ENCODE measurements at places on chromosomes 11 and 22.
A peak's percentile ranks its signal among the peaks of the same experiment; 100 is the strongest.

GRCh38 chr11:67272327-67273259 is 6.3 kb downstream of the GRK2 start:
- peak overlapping the region; percentile 11 for H3K27ac ChIP-seq
- DNase-seq, result no peak
- no peaks in the 10 kb centered on the region for H3K27me3 ChIP-seq

- no peaks in the 10 kb centered on the region for H3K4me1 ChIP-seq
- H3K27me3 ChIP-seq, result no peaks in the 10 kb centered on the region
- DNase-seq, result no peak
- H3K4me3 ChIP-seq, result no peak overlapping the region
- H3K36me3 ChIP-seq, result no peaks in the 10 kb centered on the region
- no peak overlapping the region for H3K27ac ChIP-seq
Measured at GRCh38 chr11:120413480-120413879, 77.3 kb downstream of the ARHGEF12 start.

DNA sequence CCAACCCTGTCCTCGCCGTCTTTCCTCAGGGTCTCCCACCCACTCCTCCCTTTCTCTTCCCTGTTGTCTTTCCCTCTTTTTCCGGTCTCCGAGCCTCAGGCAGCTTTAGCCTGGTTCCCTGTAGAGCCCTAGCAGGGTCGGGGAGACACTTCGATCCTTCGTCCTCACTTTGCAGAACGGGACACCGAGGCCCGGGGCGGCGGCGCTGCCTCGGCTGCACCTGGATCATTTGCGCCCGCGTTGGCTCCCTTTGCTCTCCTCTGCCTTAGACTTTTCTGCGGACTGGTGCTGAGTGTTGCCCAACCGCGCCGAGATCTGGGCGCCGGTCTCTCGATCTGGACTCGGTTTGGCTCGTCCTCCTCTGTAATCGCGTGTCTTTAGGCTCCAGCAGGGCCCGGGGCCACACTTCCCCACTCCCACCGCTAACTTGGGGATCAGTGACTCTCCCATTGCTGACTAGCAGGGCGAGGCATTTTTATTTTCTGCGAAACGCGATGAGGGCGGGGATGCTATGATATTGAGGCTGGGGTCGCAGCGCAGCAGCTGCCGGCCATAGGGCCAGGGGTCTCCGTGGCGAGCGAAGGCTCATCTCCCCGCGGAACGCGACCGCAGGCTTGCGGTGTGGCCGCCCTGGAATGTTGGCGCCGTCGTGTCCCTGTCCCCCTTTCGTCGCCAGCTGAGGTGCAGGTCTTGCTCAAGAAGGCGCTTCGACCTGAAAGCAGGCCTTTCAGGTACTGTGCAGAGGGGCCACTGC is 1.6 kb upstream of the E2F8 start:
- no peaks in the 10 kb centered on the region for H3K27me3 ChIP-seq
- H3K27ac ChIP-seq, result no peak overlapping the region

- no peak overlapping the region for H3K27ac ChIP-seq
- H3K4me3 ChIP-seq, result no peak overlapping the region
- H3K4me1 ChIP-seq, result no peaks in the 10 kb centered on the region
- no peak for DNase-seq
Measured at GRCh38 chr22:47567126-47568090, 805.0 kb downstream of the TBC1D22A start.

GRCh38 chr11:134101282-134101681 is 32.4 kb downstream of the JAM3 start:
- H3K36me3 ChIP-seq, result no peaks in the 10 kb centered on the region
- no peaks in the 10 kb centered on the region for H3K27me3 ChIP-seq
- no peak for DNase-seq
- no peaks in the 10 kb centered on the region for H3K4me1 ChIP-seq
- H3K27ac ChIP-seq, result no peak overlapping the region

- peaks cover 72% of the 10 kb centered on the region for H3K27me3 ChIP-seq
- no peak overlapping the region for H3K4me3 ChIP-seq
- DNase-seq, result no peak
- no peaks in the 10 kb centered on the region for H3K36me3 ChIP-seq
- H3K4me1 ChIP-seq, result no peaks in the 10 kb centered on the region
- H3K27ac ChIP-seq, result no peak overlapping the region
Measured at GRCh38 chr22:42425989-42426355, 6.2 kb downstream of the NFAM1 start.

DNA sequence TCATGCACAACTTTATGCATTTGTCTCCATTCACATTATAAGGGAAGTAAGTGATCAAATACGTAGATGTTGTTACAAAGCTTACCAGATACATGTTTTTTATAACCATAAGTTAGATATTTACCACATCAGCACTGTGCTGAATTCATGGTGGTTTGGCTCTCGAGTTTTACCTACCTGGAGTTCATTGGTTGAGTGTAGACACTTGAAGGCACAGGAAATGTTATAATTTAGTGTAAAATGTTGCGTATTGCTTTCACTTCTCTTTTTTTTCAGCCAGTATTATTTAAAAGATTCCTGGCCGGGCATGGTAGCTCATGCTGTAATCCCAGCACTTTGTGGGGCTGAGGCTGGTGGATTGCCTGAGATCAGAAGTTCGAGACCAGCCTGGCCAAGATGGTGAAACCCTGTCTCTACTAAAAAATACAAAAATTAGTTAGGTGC is 53.1 kb upstream of the GRK2 start:
- H3K36me3 ChIP-seq, result 0 out of 2 replicates have a peak, but pooled peaks cover 6% of the 10 kb centered on the region
- H3K27me3 ChIP-seq, result no peaks in the 10 kb centered on the region
- peaks cover 6% of the 10 kb centered on the region for H3K4me1 ChIP-seq
- peak overlapping the region; percentile 28 for H3K27ac ChIP-seq

DNA sequence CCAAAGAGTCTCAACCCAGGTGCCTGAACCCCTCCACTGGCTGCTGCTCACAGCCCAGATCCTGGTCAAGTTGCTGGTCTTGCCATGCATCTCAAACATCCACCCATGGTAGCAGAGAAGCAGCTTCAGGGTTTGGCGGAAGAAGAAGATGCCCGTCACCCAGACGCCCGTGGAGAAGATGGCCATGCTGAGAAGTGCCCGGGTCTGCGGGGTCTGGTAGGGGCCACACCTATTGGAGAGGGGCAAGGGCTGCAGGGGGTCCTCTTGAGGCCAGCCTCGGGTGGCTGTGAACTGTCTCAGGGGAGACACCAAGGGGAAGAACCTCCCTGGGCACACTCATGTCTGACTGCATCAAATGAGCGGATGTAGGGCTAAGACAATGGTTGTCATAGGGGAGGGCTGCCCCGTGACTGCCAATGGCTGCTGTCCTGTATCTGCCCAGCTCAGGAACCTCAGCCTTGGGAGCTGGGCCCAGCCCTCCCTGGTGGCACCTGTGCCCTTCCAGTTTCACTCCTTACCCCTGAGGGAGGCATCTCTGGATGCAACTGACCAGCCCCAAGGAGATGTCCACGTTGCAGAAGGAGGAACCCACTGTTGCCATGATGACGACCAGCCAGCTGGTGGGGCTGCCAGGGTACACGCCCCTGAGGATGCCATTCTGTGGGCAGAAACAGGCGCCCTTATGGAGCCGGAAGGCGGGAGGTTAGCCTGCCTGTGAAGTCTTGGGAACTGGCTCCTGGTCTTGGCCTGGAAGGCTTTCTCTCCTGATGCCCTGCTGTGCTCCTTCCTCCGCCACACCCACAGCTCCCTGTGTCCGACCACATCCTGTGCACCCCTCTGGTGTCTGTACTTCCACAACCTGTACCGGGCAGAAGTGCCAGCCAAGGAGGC is 1.2 kb downstream of the CPT1B start:
- no peak overlapping the region for H3K27ac ChIP-seq
- DNase-seq, result no peak
- H3K4me1 ChIP-seq, result 0 out of 2 replicates have a peak, but pooled peaks cover 4% of the 10 kb centered on the region
- no peaks in the 10 kb centered on the region for H3K27me3 ChIP-seq

DNA sequence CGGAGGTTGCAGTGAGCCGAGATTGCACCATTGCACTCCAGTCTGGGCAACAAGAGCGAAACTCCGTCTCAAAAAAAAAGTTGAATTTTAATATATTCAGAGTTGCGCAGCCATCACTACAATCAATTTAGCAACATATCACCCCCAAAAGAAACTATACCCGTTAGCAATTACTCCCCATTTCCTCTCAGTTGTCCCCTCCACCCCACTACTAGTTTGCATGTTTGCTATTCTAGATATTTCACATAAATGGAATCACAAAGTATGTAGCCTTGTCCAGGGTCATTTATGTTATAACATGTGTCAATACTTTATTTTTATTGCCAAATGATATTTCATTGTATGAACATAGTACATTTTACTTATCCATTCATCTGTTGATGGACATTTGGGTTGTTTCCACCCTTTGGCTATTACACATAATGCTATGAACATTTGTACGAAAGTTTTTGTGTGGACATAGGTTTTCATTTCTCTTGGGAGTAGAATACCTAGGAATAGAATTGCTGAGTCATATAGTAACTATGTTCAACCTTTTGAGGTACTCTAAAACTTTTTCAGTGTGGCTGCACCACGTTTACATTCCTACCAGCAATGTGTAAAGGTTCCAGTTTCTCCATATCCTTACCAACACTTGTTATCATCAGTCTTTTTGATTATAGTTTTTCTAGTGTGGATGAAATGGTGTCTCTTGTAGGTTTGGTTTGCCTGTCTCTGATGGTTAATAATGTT is 2.2 kb downstream of the ZNF143 start:
- H3K27me3 ChIP-seq, result no peaks in the 10 kb centered on the region
- no peak overlapping the region for H3K27ac ChIP-seq
- DNase-seq, result no peak
- H3K36me3 ChIP-seq, result 0 out of 2 replicates have a peak, but pooled peaks cover 3% of the 10 kb centered on the region
- peaks cover 7% of the 10 kb centered on the region for H3K4me1 ChIP-seq
- no peak overlapping the region for H3K4me3 ChIP-seq

GRCh38 chr22:44211256-44211945 is 30.7 kb downstream of the PARVG start:
- no peak overlapping the region for H3K27ac ChIP-seq
- no peaks in the 10 kb centered on the region for H3K4me1 ChIP-seq
- no peak overlapping the region for H3K4me3 ChIP-seq
- DNase-seq, result no peak
- H3K36me3 ChIP-seq, result no peaks in the 10 kb centered on the region

- H3K36me3 ChIP-seq, result 0 out of 2 replicates have a peak, but pooled peaks cover 9% of the 10 kb centered on the region
- no peak for DNase-seq
- H3K27me3 ChIP-seq, result no peaks in the 10 kb centered on the region
Measured at GRCh38 chr11:96331699-96332116, 11.3 kb downstream of the MAML2 start.

GRCh38 chr11:96341211-96342013 is 1.6 kb downstream of the MAML2 start:
- H3K27me3 ChIP-seq, result no peaks in the 10 kb centered on the region
- peak overlapping the region; percentile 81 for H3K27ac ChIP-seq
- peak; percentile 85 for DNase-seq

DNA sequence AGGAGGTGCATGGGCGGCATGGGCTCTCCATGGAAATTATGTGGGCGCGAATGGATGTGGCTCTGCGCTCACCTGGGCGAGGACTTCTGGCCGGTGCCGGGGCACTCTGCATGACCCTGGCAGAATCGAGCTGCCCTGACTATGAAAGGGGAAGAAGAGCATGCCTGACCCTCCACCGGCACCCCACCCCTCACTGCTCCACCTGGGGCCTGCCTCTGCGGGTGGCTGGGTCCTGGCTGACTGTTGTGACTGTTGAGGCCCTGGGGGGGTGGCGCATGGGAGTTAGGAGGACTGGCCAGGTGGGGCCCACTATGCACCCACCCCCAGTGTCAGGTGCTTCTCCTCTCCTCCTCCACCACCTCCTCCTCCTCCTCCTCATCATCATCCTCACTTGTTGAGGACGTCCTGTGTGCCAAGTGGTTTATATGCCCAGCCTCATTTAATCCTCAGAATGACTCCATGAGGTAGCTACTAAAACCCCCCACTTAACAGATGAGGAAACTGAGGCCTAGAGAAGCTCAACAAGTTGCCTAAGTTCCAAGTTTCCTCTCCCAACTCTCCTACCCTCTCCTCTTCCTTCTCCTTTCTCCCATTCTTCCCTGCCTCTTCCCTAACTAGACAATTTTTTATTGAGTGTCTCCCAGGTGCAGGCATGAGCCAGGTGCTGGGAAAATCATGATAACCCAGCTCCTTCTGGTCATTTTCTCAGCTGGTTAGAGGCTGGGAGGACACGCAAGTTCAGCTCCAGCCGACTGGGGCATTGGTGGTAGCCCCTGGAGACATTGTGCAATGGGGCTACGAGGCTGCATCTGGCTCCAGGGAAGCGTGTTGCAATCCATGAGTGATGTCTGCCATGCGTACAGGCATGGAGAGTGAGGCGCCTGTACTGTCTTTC is 2.3 kb downstream of the MYEOV start:
- peak overlapping the region; percentile 88 for H3K4me3 ChIP-seq
- no peaks in the 10 kb centered on the region for H3K36me3 ChIP-seq
- peak; percentile 11 for DNase-seq
- H3K4me1 ChIP-seq, result peaks cover 45% of the 10 kb centered on the region
- no peaks in the 10 kb centered on the region for H3K27me3 ChIP-seq
- peak overlapping the region; percentile 98 for H3K27ac ChIP-seq

DNA sequence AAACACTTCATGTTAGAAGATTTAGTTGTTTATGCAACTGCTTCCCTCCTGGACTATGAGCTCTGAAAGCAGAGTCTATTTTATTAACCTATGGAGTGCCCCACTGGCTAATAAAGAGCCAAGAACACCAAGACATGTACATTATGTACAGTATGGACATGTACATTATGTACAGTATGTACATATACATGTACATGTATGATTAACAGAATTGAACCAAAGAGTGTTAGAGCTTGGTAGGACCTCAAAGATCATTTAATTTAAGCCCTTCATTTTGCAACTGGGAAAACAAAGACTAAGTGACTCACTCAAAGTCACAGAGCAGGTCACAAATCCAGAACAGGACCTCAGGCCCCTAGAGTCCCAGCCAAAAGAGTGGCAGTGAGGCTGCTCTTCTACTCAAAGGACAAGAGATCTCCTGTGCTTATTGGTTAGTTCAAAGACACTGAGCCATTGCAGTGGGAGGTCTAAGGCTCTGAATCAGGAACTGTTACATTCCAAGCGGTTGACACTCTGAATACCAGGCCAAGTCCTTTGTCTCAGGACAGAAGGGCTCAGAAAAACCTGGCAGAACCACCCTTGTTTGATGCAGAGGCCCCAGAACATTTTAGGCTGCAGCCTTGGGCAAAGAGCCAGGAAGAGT is 103.8 kb downstream of the FAM168A start:
- no peaks in the 10 kb centered on the region for H3K4me1 ChIP-seq
- H3K27ac ChIP-seq, result no peak overlapping the region
- no peaks in the 10 kb centered on the region for H3K36me3 ChIP-seq
- H3K4me3 ChIP-seq, result no peak overlapping the region
- DNase-seq, result no peak
- H3K27me3 ChIP-seq, result no peaks in the 10 kb centered on the region

DNA sequence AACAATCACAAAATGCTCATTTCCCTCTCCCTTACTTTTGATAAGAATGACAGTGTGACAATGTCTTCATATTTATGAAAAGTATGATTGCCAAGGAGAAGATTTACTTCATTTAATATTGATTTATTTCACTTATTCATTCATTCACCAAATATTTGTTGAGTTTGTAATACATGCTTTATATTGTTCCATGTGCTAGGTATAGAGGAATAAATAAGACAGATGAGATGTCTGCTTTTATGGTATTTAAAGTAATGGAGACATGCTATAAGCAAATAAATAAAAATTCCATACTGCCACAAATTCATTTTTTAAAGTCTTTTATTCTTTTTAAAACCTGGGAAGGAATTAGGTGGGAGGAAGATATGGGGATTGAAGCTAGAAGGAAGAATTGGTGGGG is 289.4 kb downstream of the GUCY1A2 start:
- no peak for DNase-seq
- H3K27ac ChIP-seq, result no peak overlapping the region
- no peaks in the 10 kb centered on the region for H3K27me3 ChIP-seq
- H3K4me3 ChIP-seq, result no peak overlapping the region
